Left lung (tissue), 14 donors: ENCODE measurements at places on chromosomes 2 and 18. TPM values are rescaled to one million over a fixed set of nuclear protein-coding genes. Genes with fewer than 3 reads are reported as not detected.

GRCh38 chr18:44915661-44916060 is 235.0 kb downstream of the SETBP1 start:
- no peak for DNase-seq

The HRH4 gene
- 0.12 TPM for polyA plus RNA-seq

- DNase-seq, result no peak
Measured at GRCh38 chr18:34773961-34774766, 64.1 kb downstream of the DTNA start.

- no peak for DNase-seq
Measured at GRCh38 chr2:229520691-229521096, 193.7 kb downstream of the DNER start.

The MC5R gene
- not detected for polyA plus RNA-seq

DNA sequence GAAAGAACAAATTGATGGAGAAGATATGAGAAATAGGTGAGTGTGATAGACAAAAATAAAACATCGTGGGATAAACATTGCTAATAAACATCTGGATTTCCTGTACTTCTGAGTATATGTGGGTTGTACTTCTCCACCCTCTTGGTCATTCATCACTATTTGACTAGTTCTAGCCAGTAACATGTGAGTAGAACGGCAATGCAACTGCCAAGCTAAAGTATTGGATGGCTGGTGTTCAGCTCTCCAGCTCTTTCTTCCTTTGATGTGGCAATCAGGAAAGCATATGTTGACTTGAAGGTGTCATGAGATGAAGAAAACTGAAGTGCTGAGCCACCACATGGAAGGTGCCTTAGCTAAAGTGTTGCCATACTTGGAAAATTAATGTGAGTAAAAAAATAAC is 144.9 kb downstream of the SCG2 start:
- no peak for DNase-seq

The GPR45 gene
- not detected for polyA plus RNA-seq

- DNase-seq, result no peak
Measured at GRCh38 chr2:27833931-27834330, 56.3 kb downstream of the RBKS start.

The ABHD1 gene
- polyA plus RNA-seq, result 1.1 TPM

- no peak for DNase-seq
Measured at GRCh38 chr2:105325389-105325963, 4.1 kb downstream of the TGFBRAP1 start.

- no peak for DNase-seq
Measured at GRCh38 chr18:68679528-68679927, 35.4 kb downstream of the TMX3 start.

The CELF4 gene
- 7.4 TPM for polyA plus RNA-seq

DNA sequence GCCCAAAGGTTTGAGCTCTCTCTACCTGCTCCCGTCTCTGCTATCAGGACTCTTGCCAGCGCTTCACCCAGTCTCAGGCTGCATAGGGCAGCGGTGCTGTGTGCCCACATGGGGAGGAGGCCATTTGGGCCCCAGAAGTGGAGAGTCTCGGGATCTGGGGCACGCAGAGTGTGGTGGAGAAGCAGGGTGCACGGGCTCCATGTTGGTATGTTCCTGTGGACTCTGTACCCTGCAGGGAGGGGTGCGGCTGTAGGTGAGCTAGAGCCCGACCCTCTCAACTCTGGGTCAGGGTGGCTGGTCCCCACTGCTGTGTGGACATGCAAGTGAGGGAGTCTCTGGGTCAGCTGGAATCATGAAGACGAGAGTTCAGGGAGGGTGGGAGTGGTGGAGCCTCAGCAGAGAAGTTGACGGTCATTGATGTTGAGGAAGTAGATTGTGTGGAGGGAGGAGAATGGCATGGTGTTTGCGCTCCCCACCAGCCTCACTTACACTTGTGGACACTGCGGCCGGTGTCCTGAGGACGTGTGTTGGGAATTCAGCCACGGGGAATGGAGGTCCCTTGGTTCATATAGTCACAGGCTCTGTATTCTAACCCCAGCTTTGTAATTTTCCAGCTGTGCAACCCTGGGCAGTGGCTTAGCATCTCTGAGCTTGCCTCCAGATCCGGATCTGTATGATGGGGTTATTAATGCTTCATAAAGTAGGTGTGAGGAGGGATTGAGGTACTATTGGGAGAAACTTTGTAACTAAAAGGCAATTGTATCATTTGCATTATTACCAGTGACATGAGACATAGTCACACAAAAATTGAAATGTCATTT is 840 bp upstream of the PSD4 start:
- no peak for DNase-seq

The GREB1 gene
- polyA plus RNA-seq, result 13.7 TPM

- no peak for DNase-seq
Measured at GRCh38 chr2:190545093-190545492, 10.6 kb upstream of the NEMP2 start.

- no peak for DNase-seq
Measured at GRCh38 chr2:232600053-232600773, 33.2 kb upstream of the EFHD1 start.

The POTEJ gene
- polyA plus RNA-seq, result 0.60 TPM

GRCh38 chr2:168903888-168904287 is 2.8 kb downstream of the G6PC2 start:
- DNase-seq, result no peak

DNA sequence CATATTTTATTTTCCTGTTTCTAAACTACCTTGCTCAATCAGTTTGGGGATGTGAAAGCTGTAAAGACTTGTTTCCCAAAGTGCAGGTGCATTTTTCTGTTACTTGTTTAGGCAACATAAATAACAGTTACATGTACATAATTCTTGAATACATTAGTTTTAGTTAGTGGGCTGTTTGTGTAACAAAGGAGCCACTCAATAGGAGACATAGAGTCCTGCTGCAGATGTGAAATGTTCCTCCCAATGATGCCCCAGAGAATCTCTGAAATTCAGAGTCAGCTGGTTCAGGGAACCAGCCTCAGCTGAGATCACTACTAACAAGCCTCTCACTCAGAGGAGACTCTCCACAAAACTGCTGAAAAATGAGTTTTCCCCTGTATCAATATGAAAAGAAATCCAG is 91.5 kb upstream of the TWSG1 start:
- DNase-seq, result no peak

DNA sequence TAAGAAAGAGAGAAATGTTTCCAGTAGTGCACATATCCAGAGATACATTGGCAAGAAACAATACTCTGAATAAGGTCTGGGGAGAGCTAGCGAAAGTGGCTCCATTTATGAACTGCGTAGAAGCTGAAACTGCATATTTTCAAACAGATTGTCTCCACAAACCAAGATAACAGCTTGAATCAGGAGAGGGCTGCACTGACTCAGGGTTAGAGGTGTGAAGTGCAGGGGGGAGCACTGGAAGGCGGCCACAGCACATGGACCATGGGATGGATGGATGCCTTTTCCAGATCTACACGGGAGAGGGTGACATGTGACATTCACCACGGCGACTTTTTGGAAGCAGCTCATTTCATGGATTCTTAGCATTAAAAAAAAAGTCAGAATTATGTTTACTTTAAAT is 729.4 kb downstream of the RNF144A start:
- no peak for DNase-seq

DNA sequence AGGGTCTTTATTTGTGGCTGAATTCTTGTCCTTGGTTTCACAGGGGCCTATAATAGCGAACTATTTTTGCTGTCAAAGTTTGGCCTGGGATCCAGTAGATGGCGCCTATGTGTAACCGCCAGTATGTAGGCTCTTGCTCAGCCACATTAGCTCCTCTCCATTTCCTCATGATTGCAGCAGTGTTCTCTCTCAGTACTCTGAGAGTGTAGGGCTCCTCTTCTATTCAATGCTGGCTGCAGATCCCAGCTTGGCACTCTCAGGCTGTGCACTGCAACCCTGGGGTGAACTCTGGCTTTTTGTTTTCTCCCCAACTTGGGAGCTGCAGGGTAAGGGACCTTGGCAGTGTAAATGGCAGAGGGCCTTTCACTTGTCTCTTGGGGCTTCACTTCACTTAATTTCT is 344.6 kb upstream of the CHAC2 start:
- no peak for DNase-seq

The L3MBTL4 gene
- polyA plus RNA-seq, result 7.2 TPM

- no peak for DNase-seq
Measured at GRCh38 chr2:218216336-218216673, 684 bp upstream of the ARPC2 start.

- no peak for DNase-seq
Measured at GRCh38 chr18:55069497-55069896, 110.2 kb upstream of the CCDC68 start.

GRCh38 chr2:240250985-240251847 is 110.8 kb upstream of the OTOS start:
- peak; percentile 91 for DNase-seq

DNA sequence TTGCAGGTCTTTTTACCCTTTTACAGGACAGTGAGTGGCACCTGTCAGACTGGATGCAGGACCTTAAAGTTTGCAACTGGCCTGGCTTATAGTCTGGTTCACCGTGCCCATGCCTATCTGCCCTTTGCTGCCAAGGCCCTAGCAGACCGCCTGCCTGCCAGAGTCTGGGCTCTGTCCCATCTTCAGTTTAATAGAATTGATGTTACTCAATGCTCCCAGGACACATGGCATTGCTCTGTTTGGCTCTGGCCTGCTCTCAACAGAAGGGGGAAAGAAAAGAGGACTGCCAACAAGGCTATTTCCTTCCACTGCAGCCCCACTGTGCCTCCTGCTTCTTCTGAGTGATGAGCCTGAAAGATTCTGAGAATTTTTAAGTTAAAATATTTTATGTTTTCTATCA is 25.6 kb upstream of the TMEM178A start:
- DNase-seq, result no peak

DNA sequence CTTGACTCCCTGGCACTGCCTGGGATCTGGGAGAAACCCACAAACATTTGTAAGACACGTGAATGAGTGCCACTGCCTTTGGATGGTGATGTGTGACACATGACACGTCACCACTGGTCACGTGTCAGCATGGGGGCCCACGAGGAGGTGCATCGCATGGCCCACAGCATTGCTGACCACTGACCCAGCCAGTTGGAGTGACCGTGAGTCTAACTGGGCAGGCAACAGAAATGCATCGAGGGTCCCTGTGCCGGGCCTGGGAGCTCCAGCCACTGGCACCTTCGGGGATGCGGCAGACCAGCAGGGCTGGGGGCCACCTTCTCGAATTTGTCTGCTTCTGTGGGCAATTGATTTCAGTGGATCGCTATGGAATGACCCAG is 121.9 kb upstream of the HDAC4 start:
- no peak for DNase-seq

GRCh38 chr2:168574856-168575630 is 119.0 kb downstream of the CERS6 start:
- no peak for DNase-seq

DNA sequence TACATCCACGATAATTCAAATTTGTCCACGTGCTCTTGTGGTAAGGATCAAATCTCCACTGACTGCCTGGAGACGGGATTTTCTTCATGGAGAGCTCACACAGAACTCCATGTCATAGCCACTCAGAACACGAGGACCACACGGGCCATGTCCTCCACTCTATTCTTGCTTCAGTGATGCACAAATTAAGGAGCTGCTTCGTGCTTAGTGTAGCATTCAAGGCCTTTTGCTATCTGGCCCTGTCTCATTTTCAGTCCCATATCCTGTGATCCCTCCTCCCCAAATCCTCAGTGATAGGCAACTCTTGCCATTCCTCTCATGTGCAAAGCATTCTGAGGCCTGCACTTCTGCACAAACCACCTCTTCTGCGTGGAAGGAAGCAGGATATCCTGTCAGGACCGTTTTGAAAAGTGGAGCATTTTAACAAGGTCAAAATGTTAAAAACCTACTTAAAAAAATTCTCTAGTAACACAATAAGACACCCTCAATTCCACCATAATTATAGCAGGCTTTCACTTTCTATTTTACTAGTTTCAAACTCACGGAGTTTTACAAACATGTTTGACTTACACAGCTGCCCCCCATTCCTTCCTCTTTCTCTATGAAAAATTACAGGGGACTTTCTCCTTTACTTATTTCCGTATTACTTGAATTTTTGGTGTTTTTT is 35.2 kb downstream of the ST3GAL5 start:
- no peak for DNase-seq

GRCh38 chr2:179332903-179333302 is 68.3 kb upstream of the SESTD1 start:
- no peak for DNase-seq

The AMER3 gene
- 0.04 TPM for polyA plus RNA-seq

- DNase-seq, result no peak
Measured at GRCh38 chr2:238159661-238160205, 963 bp downstream of the ERFE start.

DNA sequence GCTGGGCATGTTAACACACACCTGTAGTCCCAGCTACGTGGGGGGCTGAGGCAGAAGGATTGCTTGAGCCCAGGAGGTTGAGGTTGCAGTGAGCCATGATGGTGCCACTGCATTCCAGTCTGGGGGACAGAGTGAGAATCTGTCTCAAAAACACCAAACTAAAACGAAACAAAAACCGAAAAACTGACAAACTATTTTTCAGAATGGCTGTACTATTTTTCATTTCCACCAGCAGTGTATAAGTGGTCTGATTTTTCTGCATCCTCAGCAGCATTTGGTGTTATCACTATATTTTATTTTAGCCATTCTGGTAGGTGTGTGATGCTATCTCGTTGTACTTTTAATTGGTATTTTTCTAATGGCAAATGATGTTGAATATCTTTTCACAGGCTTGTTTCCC is 95.2 kb downstream of the PDCL3 start:
- DNase-seq, result no peak
